Activated naive CD4-positive, alpha-beta T cell treated with anti-CD3 and anti-CD28 coated beads, Interleukin-2, amount 50 U/mL, for 16 hours (primary cell): ENCODE measurements at places on chromosomes 6 and 20.
A peak's percentile ranks its signal among the peaks of the same experiment; 100 is the strongest.

DNA sequence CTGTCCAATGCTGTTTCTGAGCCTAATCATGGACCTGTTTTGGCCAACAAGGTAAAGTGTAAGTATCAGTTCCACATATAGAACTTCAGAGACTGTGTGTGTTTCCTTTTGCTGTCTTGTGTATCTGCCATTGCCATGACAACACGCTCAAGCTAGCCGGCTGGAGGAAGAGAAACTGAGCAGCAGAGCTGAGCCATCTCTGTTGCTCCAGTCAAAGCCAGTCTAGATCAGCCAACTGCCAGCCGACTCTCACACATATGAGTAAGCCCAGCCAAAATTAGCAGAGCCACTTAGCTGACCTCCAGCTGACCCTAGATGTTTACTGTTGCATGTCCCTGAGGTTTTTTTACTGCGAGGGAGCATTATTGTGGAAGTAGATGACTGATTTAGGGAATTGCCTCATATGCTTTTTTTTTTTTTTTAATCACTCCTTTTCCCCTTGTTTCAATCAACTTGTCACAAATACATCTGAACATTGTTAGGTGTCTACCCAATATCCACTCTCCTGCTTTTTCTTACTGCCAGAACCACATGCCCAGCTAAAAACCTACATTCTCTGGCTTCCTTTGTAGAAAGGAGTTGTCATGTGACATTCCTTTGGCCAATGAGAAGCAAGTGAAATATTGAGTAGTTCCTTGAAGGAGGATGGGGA, 304.3 kb upstream of the SUPT3H start:
- no peak for DNase-seq

DNA sequence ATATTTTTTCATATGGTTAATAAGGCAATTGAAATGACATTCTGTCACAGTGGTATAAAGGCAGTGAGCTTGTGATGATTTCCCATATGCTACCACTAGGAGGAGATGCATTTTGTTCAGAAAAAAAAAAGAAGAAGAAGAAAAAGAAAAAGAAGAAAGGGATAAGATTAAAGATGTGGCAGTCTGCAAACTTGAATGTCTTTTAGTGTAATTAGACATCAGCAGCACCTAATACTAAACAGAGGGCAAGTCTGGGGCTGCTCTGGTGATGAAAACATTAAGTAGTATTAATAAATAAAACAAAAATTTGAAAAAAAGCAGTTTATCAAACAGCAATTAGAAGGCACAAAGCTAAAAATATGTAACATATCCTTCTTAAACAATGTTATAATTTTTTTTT, 95.4 kb upstream of the DEFB112 start:
- no peak for DNase-seq

GRCh38 chr20:18808712-18809111, 4.9 kb upstream of the SCP2D1 start:
- no peak for DNase-seq

GRCh38 chr6:17381424-17382147, 11.8 kb upstream of the CAP2 start:
- no peak for DNase-seq

GRCh38 chr20:50870561-50871161, 60.6 kb downstream of the ADNP start:
- DNase-seq, result no peak

DNA sequence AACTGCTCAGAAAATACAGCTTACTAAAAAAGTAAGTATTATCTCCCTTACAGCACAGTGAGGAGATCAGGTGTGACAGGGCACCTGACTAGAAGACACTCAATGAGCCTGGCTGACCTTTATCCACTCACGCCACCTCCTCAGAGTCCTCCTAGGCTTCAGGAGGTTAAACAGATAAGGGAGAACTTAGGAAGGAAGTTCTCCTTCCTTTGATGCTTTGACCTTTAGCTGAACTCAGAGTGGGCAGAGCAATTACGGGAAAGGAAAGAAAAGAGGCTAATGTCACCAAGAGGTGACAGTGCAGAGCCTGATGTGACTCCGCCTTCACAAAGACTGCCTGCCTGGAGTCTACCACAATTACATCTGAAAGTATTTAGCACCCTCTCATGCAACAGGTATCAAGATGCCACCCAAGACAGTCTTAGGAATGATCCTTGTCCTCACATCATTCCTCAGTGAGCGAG, 36.7 kb downstream of the MAN1A1 start:
- no peak for DNase-seq

DNA sequence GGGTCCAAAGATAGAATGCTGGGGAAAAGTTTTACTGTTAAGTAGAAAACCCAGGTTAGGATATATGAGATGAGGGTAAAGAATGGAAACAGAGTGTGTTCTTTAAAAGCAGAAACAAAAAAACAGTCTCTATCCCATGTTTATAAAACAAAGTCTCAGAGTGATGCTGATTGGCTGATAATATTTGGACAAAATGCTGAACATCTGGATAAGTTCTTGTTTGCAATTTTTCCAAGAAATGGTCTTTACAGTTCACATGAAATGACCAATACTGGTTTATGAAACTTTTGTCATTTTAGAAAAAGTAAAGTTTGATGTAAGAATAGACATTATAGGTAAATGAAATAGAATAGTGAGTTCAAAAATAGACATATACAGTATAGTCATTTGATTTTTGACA, 96.2 kb upstream of the EYS start:
- no peak for DNase-seq

DNA sequence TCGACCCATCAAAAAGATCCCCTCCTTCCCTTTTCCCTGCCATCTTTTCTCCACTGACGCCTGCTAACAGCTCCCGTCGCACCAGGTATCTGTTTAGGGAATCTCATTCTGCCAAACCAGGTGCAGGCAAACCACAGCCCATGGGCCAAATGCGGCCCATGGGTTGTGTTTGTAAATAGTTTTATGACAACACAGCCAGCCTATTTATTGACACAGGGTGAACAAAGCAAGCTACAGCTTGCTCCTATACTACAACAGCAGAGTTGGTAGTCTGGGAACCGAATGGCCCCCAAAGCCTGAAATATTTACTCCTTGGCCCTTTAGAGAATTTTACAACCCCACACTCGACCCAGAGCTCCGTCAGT, 16.4 kb downstream of the NFATC2 start:
- no peak for DNase-seq

DNA sequence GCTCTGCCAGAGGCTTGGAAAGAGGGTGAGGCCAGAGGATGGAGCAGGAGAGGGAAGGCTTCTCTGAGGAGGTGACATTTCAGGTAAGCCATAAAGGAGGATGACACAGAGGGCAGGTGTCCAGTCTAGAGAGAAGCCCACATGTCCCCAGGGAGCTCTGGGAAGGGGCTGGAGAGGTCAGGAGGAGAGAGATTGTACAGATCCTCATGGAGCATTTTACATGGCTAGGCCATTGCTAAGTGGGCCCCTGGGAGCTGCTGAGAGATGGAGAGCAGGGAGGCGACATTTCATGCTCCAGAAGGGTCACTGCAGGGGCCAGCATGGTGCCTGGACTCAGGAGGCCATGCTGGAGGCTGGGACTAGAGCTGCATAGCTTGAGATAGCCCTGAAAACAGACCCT, 124.5 kb downstream of the TOX2 start:
- DNase-seq, result no peak

GRCh38 chr6:52016915-52017748, 70.3 kb downstream of the PKHD1 start:
- DNase-seq, result no peak

DNA sequence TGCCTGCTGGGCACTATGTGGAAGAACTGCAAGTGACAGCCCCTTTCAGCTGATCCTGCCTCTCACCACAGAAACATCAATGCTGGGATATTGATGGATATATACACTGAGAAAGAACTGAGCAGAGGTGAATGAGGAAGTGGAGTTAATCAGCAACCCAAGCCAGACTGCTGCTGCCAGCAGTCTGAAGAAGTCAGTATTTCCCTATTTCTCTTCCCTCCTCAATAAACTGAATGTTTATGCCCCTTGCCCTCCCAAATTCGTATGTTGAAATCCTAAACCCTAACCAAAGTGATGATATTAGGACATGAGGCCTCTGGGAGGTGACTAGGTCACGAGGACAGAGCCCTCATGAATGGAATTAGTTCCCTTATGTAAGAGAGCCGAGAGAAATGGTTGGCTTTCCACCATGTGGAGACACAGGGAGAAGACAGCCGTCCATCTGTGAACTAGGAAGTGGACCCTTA, 76.3 kb downstream of the CDK19 start:
- DNase-seq, result no peak

DNA sequence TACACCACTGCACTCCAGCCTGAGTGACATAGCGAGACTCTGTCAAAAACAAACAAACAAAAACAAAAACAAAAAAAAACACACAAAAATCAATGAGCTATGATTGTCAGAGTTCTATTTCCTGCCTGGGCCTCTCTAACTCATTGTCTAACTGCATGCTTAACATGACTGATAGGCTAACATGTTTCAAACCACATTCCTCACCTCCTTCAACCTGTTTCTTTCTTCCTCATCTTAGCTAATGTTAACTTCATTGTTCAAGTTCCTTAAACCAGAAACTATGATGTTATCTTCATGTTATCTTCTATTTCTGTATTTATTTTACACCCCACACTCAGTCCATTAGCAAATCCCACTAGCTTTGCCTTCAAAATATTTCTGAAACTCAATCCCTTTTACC, 41.5 kb downstream of the BEND6 start:
- DNase-seq, result no peak

DNA sequence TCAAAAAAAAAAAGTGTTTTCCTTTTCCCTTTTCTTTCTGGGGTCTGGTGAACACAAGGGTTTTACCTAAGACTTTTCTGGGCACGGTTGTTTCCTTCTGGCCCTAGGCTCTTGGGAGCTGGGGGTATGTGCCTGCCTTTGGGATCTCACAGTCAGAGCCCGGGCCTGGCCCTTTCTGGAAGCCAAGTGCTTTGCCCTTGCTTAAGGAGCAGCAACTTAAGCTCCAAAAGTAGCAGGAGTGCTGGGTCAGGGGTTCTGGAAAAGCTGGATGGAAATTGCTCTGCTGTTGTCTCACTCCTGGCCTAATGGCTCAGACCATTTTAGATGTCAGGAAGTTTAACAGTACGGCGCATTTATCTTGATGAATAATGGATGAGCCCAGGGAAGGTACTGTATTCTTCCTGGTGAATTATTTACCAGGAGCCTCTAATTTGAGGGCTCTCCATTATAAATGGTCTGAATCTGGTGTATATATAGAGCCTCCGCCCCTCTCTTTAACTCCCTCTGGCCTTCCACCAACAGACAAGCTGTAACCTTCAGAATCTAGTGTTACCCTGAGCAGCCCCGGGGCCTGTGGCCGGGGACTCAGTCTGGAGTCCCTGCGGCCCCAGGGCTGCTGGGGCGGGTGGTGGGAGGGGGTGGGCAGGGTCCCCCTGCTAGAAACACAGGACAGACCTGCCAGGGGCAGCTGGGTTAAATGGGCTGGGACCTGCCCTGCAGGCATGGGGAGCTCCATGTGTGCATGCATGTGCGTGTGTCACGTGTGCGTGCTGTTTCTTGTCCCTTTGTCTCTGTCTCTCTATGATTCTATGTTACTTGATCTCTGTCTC, 37.5 kb downstream of the PTK7 start:
- DNase-seq, result no peak

DNA sequence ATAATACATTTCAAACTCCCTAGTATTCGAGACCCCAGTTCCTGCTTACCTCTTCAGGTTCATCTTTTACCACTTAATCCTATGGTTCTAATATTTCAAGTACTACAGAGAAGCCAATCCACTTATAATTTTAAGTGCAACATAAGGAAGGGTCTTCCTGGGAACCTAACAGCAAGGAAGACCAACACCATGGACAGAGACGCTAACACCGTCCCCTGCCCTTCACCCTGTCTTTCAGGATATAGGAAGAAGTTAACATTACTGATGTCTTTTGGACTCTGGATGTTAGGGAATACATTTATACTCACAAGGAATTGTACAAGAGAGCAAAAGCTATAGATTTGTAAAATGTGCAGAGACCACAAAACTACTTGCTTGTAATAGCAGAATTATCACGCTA, 565.0 kb upstream of the CHD6 start:
- DNase-seq, result no peak

GRCh38 chr20:34876406-34877282, at the start of gene ACSS2:
ACSS2 (plus strand) TSS chr20:34876612; CDS start chr20:34876646, 34 bp downstream.
- peak; percentile 93 for DNase-seq

DNA sequence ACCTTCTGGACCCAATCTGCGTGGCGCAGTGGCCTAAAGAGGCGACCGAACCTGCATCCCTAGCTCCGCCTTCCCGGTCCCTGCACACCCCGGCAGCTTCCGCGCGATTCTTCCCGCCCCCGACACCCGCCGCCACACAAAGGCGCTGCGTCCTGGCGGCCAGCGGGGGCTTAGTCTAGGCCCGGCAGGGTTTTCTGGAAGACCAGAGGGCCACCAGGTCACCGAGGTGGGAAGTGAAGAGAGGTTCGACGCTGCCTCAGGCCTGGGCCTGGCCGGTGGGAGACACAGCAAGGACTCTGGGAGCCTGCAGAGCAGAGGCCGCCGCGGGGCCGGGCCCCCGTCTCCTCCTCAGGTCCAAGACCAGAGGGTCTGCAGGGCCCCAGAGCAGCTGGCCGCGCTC, 154.9 kb downstream of the OR2B2 start:
- DNase-seq, result peak; percentile 62

DNA sequence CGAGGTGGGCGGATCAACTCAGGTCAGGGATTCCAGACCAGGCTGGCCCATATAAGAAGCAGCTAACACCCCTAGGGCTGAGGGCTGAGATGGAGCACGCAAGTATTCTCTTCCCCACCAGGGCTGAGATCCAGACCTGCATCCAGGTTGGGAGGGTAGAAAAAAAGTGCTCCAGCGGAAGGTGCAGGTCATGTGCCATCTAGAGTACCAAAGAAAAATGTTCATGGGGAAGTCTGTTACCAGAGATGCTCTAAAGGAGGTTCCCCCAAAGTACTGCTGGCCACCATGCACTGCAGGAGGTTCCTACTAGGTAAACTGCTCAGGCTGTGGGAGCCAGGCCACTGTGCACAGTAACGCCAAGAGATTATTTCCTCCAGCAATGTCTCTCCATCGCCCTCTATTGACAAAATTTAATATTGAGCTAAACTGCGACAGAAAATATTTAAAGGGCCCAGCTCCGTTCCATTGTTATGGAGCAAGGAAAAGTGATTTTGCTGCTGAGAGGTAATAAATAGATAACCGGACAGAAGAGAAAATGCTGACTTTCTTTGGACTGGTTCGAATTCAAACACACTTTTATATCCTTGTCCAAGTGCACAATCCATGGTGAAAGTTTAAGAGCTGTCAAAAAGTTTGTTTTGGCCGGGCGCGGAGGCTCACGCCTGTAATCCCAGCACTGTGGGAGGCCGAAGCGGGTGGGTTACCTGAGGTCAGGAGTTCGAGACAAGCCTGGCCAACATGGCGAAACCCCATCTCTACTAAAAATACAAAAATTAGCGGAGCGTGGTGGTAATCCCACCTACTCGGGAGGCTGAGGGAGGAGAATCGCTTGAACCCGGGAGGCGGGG, 159.9 kb downstream of the OR2B2 start:
- DNase-seq, result peak; percentile 37

GRCh38 chr20:23873370-23874015, 6.1 kb downstream of the CST5 start:
- no peak for DNase-seq

- no peak for DNase-seq
Observed at GRCh38 chr6:138346302-138347195, 31.2 kb upstream of the SMIM28 start.
